Activated T-helper 2 cell treated with anti-CD3 and anti-CD28 coated beads, Interferon-gamma antibody, Interleukin-2, Interleukin-4, amounts not matched to agents 10 μg/mL and 5 μg/mL and 100 μg/mL, durations not matched to agents 14 hours and 24 hours and 36 hours (primary cell): ENCODE measurements at places on chromosomes 16 and 17.

DNA sequence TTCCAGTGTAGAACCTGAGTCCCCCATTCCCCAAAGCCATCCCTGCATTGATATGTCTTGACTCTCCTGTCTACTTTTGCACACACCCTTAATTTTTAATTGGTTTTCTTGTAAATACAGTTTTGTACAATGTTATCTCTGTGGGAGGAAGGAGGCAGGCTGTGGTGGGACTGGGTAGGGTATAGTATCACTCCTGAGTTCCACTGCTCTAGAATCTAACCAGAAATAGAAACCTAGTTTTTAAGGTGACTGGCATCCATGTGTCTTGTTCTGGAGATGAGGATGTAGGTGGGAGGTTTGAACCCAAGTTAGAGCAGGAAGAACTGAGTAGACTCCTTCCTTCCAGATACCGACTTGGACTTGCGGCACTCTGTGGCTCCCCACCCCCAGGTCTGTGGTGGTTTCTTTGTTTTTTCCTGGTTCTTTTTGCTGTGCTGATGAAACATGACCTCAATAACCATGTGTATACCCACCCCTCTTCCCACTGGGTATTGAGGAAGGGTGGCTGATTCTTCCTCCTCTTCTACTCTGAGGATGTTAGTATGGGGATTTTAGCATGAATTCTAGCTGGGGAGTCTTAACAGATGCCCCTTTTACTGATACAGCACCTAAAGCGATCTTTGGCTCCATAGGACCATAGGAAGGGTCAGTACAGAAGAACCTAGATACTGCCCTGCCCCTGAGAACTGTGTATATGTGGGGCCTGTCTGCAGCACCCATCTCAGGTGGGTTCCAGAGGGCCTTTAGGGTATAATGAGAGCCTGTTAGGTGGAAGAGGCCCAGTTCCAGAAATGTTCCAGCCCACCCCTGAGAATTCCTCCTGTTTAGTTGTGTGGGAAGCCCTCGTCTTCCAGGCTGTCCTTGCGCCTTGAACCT, 48.7 kb downstream of the SF3B3 start:
- DNase-seq = no peak

GRCh38 chr16:700684-701584, 4.7 kb downstream of the FBXL16 start:
- DNase-seq = peak; percentile 38

DNA sequence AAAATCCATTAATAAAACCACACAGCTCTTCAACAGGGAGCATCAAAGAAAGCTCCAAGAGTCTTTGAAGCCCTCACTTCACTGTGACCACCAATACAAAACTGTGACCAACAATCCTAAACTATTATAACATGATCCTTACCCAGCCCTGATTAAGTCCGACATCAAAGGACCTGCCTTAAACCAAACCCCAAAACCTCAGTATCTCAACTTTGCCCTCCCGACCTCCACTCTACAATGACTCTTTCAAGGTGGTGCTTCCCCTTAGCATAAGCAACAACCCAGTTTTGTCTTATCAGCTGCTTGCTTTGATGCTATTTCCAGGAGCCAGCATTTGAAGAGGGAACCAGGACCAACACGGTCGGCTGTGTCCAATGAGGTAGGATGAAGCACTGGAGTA, 8.5 kb upstream of the PRSS22 start:
- DNase-seq = no peak

- DNase-seq = peak; percentile 59
Observed at GRCh38 chr17:28384281-28385036, 13.0 kb downstream of the SARM1 start.

GRCh38 chr16:4322121-4323052, 6.5 kb downstream of the GLIS2 start:
- no peak for DNase-seq

DNA sequence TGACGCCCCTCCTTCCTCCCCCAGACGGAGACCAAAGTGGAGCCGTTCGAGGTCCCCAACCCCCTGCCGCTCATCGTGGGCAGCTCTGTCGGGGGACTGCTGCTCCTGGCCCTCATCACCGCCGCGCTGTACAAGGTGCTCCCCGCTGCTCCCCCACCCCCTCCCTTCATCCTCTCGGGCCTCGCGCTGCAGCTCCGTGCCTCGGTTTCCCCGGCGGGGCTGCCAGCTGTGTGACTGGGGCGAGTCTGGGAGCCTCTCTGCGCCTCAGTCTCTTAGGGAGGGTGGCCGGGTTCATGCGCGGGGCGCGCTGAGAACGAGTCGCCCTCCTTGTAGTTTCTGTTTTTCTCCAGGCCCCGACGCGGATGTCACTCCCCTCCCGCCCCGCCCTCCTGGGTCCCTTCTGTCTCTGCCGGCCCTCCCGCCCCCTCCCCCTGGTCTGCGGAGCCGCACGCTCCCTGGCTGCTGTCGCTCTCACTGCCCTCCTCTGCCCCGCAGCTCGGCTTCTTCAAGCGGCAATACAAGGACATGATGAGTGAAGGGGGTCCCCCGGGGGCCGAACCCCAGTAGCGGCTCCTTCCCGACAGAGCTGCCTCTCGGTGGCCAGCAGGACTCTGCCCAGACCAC, 23.7 kb upstream of the ITGAX start:
- DNase-seq = no peak

DNA sequence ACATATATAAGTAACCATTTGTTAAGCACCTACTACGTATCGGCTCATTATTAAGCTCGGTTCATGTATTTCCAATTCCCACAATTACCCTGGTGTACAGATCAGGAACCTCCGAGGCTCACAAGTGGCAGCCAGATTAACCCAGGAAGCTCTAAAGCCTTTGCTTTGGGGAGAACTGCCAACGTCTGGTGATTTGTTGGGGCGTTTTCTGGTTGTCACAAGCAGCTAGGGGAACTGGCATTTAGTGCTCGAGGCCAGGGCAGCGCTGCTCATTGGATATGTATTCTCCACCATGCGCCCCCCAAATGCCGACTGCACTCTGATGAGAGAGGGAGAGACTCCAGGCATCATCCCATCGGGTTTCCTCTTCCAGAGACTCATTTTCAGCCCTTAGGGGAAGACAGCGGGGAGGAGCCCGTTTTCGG, 541 bp downstream of the ZNF18 start:
- no peak for DNase-seq

GRCh38 chr16:67435758-67436164, 4.8 kb downstream of the HSD11B2 start:
- DNase-seq = no peak

DNA sequence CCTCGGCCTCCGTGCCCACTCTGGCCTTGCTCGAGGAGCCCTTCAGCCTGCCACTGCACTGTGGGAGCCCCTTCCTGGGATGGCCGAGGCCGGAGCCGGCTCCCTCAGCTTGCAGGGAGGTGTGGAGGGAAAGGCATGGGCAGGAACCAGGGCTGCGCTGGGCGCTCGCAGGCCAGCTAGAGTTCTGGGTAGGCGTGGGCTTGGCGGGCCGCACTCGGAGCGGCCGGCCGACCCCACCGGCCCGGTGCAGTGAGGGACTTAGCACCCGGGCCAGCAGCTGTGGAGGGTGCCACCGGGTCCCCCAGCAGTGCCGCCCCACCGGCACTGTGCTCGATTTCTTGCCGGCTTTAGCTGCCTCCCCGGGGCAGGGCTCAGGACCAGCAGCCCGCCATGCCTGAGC, 101.0 kb upstream of the IRX5 start:
- DNase-seq = no peak

- DNase-seq = no peak
Observed at GRCh38 chr17:58513267-58513964, 1.0 kb downstream of the MTMR4 start.

DNA sequence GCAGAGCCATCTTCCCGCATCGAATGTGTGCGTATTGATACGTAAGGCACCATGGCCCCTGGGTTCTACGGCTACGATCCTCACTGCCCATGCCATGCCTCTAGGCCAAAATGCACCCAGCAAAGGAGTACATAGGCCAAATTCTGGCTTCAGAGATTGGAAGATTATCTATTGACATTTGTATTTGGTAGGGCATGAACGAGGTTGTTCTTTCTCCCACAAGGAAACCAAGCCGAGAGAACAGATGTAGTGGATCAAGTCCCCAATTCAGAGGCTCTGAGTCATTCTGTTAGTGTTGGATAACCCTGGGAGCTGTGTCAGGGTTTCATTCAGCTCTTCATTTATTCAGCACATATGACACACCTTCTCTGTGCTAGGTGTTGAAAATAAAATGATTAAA, 36.5 kb downstream of the HOXB1 start:
- DNase-seq = no peak

DNA sequence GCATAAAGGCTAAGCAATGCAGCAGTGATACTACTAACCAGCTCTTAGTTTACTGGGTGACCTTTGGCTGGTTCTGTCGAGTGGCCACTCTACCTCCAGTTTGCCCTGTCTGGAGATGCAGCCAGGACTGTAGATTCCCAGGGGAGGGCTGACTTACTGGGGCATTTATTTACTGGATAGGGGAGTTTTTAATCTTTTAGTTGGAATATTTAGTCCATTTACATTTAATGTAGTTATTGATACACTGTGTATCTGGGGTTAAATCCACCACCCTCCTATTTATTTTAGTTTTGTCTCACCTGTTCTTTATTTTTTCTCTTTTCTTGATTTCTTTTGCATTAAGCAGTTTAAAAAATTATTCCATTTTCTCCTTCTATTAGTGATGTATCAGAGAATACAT, 112.9 kb downstream of the RPTOR start:
- no peak for DNase-seq

- no peak for DNase-seq
Observed at GRCh38 chr16:66824006-66824405, 6.8 kb downstream of the NAE1 start.

DNA sequence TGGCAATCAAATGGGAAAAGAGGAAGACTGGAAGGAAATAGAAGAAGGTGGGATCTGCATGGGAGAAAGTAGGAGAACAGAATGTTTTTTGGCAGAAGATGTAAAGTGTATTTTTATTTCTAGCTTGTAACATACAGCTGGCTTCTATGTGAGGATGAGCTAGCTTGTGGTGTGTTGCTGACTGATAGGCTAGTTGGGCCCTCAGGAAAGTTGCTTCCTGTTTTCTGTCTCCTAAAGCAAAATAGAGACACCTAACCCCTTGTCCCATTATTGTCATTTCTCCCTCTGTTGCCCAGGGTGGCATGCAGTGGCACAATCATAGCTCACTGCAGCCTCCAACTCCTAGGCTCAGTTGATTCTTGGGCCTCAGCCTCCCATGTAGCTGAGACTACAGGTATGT, 15.9 kb downstream of the TNRC6A start:
- no peak for DNase-seq

DNA sequence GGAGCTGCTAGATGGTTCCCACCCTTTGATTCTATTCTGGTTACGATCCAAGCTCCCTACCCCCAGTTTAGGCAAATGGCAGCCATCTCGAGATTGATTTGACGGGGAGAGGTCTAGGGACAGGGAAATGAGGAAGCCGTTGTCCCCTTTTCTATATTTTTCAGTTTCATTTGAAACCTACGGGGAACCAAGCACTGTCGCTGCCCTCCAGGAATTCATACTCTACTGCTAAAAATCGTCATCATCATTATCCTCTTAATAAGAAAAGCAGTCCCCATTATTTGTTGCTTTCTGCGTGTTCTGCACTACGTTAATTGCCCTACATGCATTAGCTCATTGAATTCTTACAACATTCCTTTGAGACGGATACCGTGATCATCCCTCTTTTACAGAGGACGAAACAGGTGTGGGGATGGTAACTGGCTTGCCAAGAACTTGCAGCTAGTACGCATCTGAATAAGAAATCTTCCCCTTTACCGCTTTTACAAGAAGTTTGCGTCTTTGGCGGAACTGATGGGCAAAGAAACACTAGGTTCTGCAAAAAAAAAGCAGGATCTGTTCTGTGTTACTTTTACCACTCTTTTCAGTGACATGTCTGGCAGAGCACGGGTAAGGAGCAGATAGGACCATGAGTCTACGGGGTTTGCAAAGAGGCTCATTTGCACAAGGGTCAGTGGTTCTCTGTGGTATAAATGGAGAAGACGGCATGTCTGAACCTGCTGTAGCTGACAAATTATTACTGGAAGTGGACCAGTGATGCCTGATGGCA, 1.1 kb downstream of the CCP110 start:
- no peak for DNase-seq

DNA sequence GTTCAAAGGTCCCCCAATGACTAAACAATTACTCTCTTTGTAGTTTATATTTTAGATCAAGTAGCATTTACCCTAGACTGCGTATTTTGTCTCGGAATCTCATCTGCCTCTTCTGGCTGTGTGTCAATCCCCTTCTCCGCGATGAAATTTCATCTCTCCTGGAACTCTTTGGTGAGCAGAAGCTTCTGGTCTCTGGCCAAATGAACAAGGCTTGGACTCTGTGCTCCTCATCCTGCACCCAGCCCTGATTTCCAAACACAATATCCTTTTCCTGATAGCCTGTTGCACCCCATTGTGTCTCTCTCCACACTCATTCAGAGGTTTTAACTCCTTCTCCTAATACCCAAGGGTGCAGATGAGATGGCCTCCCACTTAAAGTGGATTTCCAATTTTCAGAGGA, 609.4 kb upstream of the CDH5 start:
- no peak for DNase-seq

GRCh38 chr16:54389836-54390494, 103.4 kb upstream of the IRX3 start:
- DNase-seq = no peak

- DNase-seq = no peak
Observed at GRCh38 chr17:81819708-81820107, 13.4 kb downstream of the MCRIP1 start.

DNA sequence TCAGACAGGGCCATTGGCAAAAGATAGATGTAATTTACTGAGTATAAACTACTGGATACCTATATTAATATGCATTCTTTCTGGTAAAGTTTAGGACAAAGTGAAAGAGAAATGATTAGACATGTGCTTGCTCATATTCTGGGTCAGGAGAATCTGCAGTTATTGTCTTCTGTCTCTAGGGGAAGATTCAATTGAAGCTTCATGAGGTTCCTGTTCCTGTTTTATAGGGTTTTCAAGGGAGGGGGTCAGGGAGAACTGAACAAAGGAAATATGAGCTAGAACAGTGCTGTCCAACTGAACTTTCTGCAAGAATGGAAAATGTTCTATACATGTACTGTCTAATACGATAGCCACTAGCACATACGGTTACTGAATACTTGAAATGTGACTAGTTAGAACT, 59.3 kb upstream of the CORO6 start:
- no peak for DNase-seq

DNA sequence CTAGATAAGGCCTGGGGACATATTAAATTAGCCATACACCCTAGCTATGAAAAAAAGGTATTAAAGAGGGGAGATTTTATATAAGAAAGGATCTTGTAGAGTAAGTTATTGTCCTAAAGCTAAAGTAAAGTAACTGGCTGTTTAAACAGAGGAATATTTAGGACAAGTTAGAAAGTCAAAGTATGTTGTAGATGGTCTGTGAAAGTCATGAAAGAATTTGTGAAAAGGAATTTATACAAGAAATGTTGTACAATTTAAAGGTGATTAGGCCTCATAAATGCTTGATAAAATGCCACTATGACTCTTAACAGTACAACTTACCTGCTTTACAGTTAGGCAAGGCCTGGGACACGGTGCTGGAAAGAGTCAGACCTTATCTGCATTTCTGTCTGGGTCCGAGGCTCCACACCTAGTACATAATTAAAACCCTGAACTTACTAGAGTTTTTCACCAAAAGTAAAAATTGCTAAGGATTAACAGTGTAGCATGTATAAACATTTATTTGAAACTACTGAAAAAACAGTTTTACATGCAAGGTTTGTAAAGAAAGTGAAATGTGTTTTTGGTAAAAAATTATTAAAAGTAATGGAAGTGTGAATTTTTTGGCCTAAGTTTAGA, 445.3 kb upstream of the TOM1L1 start:
- DNase-seq = no peak

GRCh38 chr17:80425835-80426426, 11.0 kb downstream of the ENDOV start:
- DNase-seq = no peak

GRCh38 chr16:68931196-68931595, 87.9 kb downstream of the TANGO6 start:
- DNase-seq = no peak

- no peak for DNase-seq
Observed at GRCh38 chr16:77759201-77759600, 29.2 kb upstream of the VAT1L start.
